H1 (cell line): ENCODE measurements at places on chromosomes 7 and 10.

DNA sequence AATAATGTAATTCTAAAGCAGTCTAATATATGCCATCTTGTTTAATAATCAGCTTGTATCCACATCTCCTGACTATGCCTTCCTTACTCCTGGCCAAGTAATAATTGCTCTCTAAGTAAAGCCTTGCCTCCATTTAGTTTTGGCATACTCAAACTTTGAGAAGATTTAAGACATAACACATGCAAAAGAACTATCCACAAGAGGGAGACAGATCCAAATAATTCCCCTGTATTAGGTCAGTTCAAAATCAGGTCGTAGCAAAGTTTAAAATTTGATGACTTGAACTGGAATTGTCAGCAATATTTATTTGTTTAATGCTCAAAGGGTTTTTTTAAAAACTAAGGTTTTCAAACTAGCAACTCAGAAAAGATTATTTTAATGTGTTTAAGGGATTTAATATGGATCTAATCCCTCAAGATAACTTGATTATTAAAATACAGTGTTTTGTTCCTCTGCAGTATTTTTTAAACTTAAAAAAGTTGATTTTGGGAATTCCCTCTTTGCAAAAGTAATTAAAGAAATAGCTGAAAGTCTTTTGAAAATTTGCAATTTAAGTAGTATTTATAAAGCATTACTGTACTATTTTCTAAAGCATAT is 95.3 kb downstream of the HDAC9 start:
- no peak for DNase-seq

DNA sequence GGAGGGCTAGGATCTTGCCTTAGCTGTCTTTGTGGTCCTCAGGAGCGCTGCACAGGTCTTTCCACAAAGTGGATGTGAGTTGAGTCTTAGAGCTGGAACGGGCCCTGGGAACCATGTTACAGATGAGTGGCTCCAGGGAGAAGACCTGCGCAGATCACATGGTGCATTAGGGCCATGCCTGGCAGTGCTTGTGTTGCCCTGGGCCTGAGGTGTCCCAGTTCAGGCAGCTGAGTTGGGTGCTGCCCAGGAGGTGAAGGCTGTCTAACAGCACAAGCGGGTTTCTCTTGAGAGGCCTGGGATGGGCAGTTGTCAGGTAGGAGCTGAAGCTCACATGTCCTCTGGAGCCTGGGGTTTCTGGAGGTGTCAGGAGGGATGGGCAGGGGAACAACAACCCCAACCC is 33.7 kb upstream of the ANKRD2 start:
- DNase-seq = no peak

GRCh38 chr10:95513008-95513589 is 48.1 kb downstream of the SORBS1 start:
- no peak for DNase-seq

GRCh38 chr10:7239312-7239985 is 171.4 kb downstream of the SFMBT2 start:
- DNase-seq = no peak

GRCh38 chr7:7761974-7762779 is 43.8 kb upstream of the RPA3 start:
- no peak for DNase-seq

DNA sequence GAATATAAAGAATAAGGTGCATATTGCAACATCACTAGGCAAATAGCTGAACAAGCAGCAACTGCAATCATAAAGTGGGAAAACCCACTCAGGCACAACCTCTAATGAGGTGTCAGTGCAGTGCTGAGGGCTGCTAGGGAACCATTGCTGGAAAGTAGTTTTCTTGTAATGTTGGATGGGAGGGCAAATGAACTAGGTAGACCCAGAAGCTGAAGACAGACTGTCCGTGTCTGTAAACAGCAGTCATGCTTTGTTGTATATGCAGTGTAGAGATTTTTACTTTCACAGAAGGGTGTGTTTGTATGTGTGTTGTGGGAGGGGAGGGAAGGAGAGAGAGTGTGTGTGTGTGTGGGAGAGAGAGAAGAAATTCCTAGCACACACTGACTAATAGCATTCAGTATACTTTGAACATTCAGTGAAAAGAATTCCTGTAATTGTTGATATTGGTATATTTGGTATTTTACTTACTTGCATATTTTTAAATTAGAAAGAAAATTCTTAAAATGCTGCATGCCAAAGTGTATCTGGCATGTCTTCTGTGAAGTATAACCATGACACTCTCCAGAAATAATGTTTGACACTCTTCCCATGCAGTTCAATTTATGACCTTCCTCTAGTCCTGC is 28.8 kb downstream of the ITGB8 start:
- no peak for DNase-seq

- DNase-seq = no peak
These were observed 218.3 kb downstream of the SEMA3A start for GRCh38 chr7:83976302-83976701.

DNA sequence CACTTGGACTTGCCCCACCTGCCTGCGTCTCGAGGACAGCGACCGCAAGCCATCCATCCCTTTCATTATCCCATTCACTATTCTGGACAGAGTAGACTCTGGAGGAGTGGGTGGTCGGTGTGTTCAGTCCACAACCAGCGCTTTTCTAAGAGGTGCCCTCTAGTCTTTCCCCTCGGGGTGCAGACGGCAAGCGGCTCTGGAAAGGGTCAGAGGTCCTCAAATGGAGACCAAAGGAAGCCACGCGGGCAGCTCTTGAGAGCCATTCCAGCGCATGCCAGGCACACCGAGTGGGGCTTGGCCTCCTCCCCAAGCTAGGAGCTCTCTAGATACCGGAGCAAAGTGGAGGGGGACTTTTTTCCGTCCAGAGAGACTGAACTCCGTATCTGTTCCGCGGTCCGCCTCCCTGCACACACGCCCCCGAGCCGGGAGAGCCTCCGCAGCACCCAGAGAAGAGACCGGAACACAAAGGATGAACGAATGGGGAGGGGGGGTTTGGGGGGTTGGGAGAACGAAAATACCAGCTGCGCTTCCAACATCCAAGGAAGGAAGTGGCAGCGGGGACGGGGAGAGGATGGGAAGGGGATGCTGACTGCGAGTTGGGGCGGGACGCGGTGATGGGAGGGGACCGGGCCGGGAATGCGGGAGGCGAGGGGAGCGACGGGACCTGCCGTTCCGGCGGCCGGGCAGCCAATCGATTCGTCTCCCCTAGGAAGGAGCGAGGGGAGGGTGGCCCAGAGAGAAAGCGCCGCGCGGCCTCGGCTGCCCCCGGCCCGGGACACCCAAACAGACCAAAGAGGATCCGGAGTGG is 515 bp downstream of the GSDME start:
- no peak for DNase-seq
